ENCODE measurements at places on chromosomes 1 and 21. TPM values are rescaled to one million over a fixed set of nuclear protein-coding genes. Genes with fewer than 3 reads are reported as not detected.

The LMX1A gene
- polyA plus RNA-seq, result not detected

DNA sequence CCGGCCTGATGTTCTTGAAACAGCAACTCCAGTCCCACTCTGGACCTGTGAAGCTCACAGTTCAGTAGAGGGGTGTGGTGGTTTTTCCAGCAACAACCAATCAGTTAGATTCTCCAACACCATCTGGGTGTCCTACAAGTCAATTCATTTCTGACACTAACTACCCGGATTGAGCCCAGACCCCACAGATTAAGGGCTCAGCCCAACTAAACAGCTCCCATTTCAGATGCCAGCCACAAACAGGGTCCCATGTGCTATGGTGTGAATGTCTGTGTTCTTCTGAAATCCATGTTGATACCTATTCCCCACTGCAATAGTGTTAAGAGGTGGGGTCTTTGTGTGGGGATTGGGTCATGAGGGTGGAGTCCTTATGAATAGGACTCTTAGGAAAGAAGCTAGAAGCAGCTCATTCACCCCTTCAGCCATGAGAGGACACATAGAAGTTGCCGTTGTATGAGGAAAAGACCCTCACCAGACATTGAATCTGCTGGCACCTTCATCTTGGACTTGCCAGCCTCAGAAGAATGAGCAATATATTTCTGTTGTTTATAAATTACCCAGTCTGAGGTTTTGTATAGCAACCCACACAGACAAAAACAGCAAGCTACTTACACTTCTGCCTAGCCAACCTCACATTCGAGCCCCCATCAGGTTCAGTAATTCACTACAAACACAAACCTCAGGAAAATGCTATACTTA lies 53.6 kb downstream of the IRF2BP2 start:
- H3K4me1 ChIP-seq, result no peaks in the 10 kb centered on the region
- no peak overlapping the region for H3K27ac ChIP-seq
- no peaks in the 10 kb centered on the region for H3K36me3 ChIP-seq
- no peak overlapping the region for H3K4me3 ChIP-seq
- DNase-seq, result no peak
- H3K27me3 ChIP-seq, result no peaks in the 10 kb centered on the region

- no peak overlapping the region for H3K4me3 ChIP-seq
- no peaks in the 10 kb centered on the region for H3K4me1 ChIP-seq
- H3K36me3 ChIP-seq, result no peaks in the 10 kb centered on the region
- DNase-seq, result no peak
- H3K27me3 ChIP-seq, result no peaks in the 10 kb centered on the region
Observed at GRCh38 chr1:234481771-234482170, 2.8 kb upstream of the TARBP1 start.

The KRTAP19-1 gene
- polyA plus RNA-seq, result not detected

DNA sequence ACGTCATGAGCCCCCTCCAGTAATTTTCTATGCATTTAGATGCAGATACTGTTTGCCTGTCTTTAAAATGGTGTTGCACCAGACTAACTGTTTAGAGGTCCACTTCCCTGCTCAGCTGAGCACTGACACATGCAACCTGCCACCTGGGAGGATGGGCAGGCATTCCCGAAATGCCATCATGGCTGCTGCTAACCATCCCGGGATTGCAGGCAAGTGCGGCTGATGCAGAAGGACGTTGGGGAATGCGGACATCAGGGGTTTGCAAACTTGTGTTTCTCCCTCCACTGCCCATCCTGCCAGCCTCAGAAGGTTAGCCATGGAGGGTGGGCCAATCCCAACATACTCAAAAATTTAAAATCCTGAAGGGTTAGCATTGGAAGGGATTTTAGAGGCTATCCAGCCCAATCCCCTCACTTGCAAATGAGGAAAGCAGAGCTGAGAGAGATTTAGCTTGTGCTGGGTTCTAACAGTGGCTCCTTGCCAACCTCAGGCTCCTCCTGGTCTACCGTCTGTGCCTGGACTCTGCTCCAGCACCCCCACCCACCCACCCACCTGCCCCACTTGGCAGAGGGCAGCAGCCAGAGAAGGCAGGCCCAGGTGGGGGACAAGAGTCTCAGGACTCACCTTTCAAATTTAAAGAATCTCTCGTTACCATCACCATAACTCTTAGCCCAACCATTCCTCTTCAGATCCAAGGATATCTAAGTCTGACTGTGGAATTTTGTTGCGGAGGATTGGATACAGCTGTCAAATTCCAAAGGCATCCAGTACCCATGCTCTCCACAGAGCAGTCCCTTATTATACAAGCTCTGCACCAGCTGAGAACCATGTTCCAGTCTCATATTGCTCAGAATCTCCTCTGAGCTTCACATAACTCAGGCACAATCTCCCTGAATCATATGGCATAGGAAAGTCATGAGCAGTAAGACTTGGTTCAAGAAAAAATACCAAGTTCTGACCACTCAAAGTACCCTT lies 34.2 kb downstream of the HIVEP3 start:
- H3K4me1 ChIP-seq, result no peaks in the 10 kb centered on the region
- no peak overlapping the region for H3K4me3 ChIP-seq
- H3K27ac ChIP-seq, result no peak overlapping the region
- no peak for DNase-seq
- H3K36me3 ChIP-seq, result no peaks in the 10 kb centered on the region

- H3K27me3 ChIP-seq, result no peaks in the 10 kb centered on the region
- no peak for DNase-seq
- H3K4me3 ChIP-seq, result peak overlapping the region; percentile 48
- peak overlapping the region; percentile 59 for H3K27ac ChIP-seq
Observed at GRCh38 chr1:16979475-16980327, 719 bp downstream of the MFAP2 start.

GRCh38 chr1:210098356-210098755 lies 134.2 kb upstream of the SERTAD4 start:
- no peaks in the 10 kb centered on the region for H3K4me1 ChIP-seq
- H3K27me3 ChIP-seq, result no peaks in the 10 kb centered on the region
- no peak overlapping the region for H3K27ac ChIP-seq
- H3K4me3 ChIP-seq, result no peak overlapping the region
- no peaks in the 10 kb centered on the region for H3K36me3 ChIP-seq

- H3K27me3 ChIP-seq, result no peaks in the 10 kb centered on the region
- H3K27ac ChIP-seq, result peak overlapping the region; percentile 16
Observed at GRCh38 chr1:235067396-235068157, 61.1 kb downstream of the TOMM20 start.
